ENCODE measurements at places on chromosomes 7 and 10.

DNA sequence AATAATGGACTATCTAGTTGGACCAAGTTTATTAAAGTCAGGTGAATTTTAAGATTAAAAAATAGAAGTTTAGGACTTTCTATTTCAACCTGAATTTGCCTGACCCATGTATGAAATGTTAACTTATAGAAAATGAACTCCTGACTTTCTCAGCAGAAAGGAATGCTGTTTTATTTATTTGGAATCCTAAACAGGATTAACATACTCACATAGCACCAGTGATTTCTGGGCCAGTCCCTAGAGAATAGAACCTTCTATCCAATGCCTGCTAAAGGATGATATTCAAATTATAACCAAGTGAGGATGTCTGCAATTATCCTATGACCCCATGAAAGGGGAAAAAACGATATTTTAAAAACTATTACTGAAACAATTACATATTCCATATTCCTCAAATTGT lies 148.8 kb downstream of the CHRM2 start:
- no peak for DNase-seq

GRCh38 chr7:146655928-146656797 lies 539.6 kb downstream of the CNTNAP2 start:
- no peak for DNase-seq

DNA sequence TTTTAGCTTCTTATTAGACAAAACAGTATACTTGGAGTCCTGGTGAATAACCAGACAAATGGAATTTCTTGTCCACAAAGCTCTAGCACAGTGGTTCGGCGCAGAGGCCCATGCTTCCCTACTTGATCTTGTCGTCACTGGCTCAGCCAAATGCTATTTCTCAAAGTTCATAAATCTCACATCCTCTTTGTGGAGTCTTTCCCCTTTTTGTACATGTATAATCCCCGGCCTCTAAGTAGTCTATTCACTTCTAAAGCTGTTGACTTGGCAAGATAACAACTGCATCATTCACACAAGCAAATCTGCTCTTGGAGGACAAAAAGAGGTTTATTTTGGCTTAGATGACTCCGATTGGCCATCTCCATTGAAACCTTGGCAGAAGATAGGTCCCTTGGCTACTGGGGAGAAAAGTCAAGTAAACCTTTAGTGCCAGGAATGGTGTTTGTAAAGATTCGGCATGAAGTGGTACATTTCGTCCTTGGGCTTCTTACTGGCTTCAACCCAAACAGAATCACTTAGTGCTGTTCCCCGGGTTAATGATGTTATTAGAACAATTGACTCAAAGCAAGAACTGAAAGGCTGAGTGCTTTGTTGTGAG lies 5.1 kb upstream of the AKR1E2 start:
- no peak for DNase-seq

- no peak for DNase-seq
Observed at GRCh38 chr10:13555884-13556510, 27.2 kb upstream of the BEND7 start.

DNA sequence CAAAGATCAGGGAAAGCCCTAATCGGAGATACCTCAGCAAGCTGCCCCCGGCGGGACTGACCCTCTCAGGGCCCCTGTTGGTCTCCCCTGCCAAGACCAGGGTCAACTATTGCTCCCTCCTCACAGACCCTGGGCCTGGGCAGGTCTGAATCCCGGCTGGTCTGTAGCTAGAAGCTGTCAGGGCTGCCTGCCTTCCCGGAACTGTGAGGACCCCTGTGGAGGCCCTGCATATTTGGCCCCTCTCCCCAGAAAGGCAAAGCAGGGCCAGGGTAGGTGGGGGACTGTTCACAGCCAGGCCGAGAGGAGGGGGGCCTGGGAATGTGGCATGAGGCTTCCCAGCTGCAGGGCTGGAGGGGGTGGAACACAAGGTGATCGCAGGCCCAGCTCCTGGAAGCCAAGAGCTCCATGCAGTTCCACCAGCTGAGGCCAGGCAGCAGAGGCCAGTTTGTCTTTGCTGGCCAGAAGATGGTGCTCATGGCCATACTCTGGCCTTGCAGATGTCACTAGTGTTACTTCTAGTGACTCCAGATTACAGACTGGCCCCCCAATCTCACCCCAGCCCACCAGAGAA lies 24.1 kb downstream of the TBATA start:
- no peak for DNase-seq

- DNase-seq: no peak
Observed at GRCh38 chr10:101762736-101763135, 13.2 kb downstream of the FGF8 start.

- DNase-seq: no peak
Observed at GRCh38 chr10:60040014-60040662, 133.8 kb upstream of the CCDC6 start.

GRCh38 chr7:85688712-85689111 lies 501.9 kb upstream of the SEMA3D start:
- DNase-seq: no peak

GRCh38 chr10:72943498-72944234 lies 10.9 kb downstream of the PLA2G12B start:
- no peak for DNase-seq

- DNase-seq: no peak
Observed at GRCh38 chr7:27111042-27111750, 8.7 kb upstream of the HOXA2 start.

GRCh38 chr7:53697913-53698312 lies 662.5 kb downstream of the POM121L12 start:
- no peak for DNase-seq

DNA sequence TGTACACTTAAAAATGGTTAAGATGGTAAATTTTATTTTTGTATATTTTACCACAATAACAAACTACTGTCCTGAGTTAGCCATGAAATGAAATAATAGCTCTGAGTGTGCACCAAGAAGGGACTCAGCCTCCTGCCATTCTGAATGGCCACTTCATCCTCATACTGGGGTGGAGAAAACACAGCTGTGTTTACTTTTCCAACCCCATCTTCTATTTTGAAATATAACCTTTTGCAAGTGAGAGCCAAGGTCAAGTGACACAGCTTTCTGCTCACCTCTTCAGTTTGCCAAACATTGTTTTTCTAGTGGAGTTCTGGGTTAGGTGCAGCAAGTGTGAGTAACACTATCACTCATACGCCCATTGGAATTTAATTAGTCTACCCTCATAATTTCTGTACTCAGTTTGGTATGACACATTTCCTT lies 107.4 kb upstream of the GLCCI1 start:
- no peak for DNase-seq

- peak; percentile 8 for DNase-seq
Observed at GRCh38 chr10:98331885-98332284, 63.9 kb upstream of the LOXL4 start.

DNA sequence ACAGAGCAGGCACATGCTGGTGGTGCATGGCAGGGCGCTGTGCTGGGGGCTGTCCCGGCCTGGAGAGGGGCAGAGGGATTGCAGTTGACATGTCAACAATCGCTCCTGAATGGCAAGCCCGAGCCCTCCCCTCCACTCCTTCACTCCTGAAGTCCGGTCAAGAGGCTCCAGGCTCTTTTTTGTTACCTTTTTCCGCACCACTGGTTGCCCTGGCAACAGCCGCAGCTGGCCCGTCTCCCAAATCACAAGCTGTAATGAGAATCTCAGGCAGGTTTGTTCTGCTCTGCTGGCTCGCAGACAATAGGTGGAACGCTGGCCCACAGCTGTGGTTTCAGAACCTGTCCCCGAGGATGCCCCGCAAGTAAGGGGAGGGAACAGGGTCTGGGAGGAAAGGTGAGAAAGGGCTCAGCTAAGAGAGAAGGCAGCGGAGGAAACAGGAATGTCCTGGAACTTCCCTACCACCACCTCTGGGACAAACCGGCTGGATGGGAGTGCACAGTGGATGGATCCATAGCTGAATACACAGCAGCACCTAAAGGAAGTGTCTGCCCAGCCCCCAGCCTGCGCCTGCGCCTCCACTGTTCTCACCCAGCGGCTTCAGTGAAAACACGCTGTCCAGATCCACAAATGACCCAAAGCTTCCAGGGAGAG lies 58.9 kb downstream of the CALML3 start:
- no peak for DNase-seq

GRCh38 chr7:94492601-94493000 lies 17.0 kb upstream of the CASD1 start:
- no peak for DNase-seq

- DNase-seq: no peak
Observed at GRCh38 chr10:1651270-1651966, 85.9 kb downstream of the ADARB2 start.

DNA sequence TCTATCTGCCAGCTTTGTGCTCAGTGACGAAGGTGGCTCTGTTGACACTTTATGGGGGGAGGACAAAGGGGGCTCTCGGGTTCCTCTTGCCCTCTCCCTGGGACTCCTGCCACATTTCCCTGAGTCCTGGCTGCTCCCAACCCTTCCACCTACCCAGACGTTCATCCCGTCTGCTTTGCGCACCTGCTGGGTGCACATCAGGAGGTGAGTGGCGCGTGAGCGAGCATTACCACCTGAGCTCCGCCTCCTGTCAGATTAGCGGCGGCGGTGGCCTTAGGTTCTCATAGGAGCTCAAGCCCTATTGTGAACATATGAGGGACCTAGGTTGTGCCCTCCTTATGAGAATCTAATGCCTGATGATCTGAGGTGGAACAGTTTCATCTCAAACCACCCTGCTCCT lies 137.2 kb downstream of the DYNC2I1 start:
- no peak for DNase-seq

- no peak for DNase-seq
Observed at GRCh38 chr7:138257459-138258196, 181.4 kb downstream of the AKR1D1 start.

DNA sequence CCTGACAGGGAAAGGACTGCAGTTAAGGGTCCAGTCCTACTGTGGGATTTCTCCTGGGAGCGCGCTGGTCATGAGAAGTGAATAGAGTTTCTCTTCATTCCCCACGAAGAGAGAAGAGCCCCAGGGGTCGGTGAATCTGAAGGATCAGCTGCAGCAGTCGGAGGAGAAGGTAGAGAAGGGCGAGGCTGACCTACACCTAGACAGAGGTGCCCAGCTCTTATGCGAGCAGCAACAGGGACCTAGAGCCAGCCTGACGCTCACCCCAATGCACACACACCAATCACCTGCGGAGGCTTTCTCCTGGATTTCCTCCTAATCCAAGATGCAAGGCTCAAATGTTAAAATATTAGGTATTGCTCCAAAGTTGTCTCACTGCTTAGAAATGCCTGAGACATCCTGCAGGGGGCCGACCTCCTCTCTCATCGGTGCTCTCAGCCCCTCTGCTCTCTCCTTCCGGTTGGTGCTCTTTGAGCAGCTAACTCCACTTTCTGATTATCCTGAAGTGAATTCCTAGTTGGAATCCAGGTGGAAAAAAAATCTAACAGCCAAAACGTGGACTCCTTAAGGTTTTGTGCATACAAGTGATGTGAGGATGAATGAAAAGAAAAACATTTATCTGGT lies 176.4 kb downstream of the AHR start:
- DNase-seq: peak; percentile 3

DNA sequence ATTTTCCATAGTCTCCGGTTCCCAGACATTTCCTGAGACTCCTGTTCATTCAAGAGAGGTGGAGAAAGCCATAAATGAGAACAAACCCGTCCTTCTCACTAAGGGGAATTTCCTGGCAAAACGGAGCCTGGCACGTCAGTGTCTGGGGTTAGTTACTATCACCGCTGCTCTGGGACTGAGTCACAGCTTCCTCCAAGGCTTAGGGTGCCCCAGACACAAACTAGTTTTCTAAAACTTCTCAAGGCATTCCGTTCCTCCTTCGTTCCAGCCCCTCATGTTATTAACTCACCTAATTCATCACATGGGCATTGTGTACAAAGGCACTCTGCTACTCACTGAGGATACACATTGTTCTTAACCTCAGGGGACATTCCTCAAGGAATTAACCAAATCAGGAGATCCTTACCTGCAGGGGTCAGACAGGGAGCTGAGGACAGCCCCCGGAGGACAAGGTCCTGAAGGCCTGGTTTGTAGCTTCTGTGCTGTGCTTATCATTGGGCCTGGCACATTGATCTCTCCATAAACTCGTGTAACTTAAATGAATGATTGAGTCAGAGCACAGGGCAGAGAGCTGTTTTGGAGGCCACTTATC lies 103.0 kb upstream of the KLF6 start:
- peak; percentile 60 for DNase-seq

DNA sequence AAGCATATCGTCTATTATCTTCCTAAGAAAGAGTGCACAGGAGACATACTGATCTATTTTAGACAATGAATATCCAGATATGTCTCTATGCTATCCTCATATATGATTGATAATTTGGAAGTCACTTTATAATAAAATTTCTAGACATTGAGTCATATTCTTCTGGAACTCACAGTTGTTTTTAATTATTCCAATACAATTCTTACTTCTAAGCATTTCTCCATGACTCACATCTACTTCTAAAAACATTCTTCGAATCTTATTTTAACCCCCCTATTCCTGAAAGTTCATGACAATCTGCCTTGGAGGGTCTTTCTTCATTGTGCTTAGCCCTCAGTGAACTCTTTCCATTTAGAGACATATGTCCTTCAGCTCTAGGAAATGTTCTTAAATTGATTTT lies 368.1 kb downstream of the MDFIC start:
- DNase-seq: no peak

GRCh38 chr10:4535521-4535920 lies 290.5 kb upstream of the AKR1E2 start:
- DNase-seq: no peak

DNA sequence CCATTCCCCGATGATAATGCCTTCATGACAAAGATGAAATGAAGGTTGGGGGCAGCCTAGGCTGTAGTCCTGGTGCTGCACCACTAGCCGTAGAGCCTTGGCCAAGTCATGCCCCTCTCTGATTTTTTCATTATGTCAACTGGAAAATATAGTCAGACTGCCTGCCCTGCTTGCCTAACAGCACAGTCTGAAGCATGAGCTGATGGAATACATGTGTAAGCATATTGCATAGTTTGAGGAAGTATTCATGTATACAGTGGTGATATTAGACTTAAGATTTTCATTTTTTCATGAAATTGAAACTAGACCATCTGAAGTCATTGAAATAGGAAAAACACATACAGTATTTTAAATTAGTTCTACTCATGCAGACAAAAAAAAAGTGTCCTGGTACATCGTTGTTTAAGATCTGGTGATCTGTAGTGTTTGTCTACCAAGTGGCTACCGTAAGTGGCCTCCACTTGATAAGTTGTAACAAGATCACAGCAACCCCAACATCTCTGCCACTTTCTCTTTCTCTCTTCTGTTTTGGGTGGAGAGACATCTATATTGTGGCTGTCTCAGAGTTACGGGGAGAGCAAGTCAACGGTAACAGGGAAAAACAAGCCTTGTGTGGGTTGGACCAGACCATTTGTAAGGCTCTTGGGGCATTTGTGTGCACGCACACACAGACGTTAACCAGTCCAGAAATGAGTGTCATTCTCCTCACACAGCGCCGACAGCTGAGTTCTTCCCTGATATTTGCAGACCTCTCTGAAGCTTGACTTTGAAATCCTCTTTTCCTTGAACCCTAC lies 716.6 kb upstream of the GALNT17 start:
- no peak for DNase-seq

GRCh38 chr7:133117452-133117851 lies 35.6 kb upstream of the CHCHD3 start:
- DNase-seq: no peak

- no peak for DNase-seq
Observed at GRCh38 chr10:107118866-107119265, 45.6 kb downstream of the SORCS1 start.

GRCh38 chr7:26398756-26399509 lies 107.3 kb downstream of the SNX10 start:
- peak; percentile 28 for DNase-seq

GRCh38 chr10:68092512-68092911 lies 16.8 kb upstream of the MYPN start:
- no peak for DNase-seq

All from stimulated activated CD4-positive, alpha-beta T cell treated with anti-CD3 and anti-CD28 coated beads, Interleukin-2, amount 100 ng/mL, for 24 hours (primary cell).